Motor neuron (in vitro differentiated cells): ENCODE measurements at places on chromosomes 6 and 20.
A peak's percentile ranks its signal among the peaks of the same experiment; 100 is the strongest.

- no peak for ATAC-seq
Observed at GRCh38 chr6:145569140-145569539, 166.2 kb downstream of the EPM2A start.

GRCh38 chr6:32970413-32971241 lies 2.2 kb downstream of the BRD2 start:
- peak; percentile 3 for ATAC-seq

- no peak for ATAC-seq
Observed at GRCh38 chr20:33394718-33395117, 6.6 kb downstream of the CDK5RAP1 start.

DNA sequence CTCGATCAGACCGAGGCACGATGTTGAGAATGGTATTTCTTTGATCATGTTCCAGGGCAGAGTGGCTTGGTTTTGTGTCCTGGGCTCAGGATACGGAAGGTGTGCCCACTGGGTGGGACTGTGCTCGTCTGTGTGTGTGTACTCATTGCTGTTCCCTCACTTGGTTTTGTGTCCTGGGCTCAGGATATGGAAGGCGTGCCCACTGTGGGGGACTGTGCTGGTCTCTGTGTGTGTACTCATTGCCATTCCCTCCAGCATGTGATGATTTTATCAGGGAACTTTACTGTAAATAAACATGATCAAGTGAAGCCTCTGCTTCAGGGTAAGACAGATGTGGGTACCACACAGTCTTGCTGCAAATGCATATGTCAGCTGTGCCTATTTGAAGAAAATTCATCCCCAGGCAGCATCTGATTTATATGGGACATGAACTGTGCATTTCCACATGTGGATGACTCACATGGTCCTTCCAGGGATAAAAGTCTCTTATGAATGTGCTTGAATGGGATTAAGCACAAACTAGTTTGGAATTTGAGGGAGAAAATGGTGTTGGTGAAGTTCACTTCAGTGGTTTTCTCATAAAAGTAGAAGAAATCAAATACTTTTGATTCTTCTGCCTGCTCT lies 274.3 kb downstream of the QKI start:
- peak; percentile 96 for ATAC-seq

DNA sequence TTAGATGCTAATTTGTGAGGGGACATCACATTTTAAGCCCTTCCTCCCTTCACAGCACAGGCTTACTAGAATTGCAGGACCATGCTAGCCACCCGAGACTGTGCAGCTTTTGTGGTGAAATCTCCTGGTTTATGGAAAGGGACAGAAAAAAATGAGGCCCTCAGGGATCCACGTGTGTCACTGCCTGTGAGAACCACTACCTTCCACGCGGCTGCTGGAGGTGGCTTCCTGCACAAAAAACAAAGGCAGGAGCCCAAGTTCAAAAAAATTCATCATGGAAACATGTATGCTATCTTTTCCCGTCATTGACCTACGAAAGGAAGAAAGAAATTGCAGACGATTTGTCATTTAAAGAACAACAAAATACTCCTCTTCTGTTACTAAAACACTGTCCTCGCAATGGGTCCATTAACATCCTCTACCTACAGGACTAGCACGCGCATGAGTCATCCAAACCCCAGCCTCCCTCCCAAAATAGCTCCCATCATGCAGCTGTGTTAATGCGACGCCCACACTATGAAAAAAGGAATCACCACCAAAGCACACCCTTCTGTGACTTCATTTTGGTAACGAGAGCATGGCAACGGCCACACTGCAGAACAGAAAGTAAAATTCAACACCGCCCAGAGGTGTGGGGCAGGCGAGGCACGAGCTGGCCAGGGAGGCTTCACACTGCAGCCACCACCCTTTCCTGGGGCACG lies 45.7 kb downstream of the RAMACL start:
- ATAC-seq = peak; percentile 61

GRCh38 chr20:4881006-4881730 lies 120.1 kb downstream of the SLC23A2 start:
- ATAC-seq = no peak

GRCh38 chr6:19866985-19867627 lies 29.9 kb downstream of the ID4 start:
- ATAC-seq = no peak

- no peak for ATAC-seq
Observed at GRCh38 chr20:8764344-8764962, 304.4 kb upstream of the PLCB4 start.

- no peak for ATAC-seq
Observed at GRCh38 chr6:9204171-9204570, 768.8 kb upstream of the SLC35B3 start.

DNA sequence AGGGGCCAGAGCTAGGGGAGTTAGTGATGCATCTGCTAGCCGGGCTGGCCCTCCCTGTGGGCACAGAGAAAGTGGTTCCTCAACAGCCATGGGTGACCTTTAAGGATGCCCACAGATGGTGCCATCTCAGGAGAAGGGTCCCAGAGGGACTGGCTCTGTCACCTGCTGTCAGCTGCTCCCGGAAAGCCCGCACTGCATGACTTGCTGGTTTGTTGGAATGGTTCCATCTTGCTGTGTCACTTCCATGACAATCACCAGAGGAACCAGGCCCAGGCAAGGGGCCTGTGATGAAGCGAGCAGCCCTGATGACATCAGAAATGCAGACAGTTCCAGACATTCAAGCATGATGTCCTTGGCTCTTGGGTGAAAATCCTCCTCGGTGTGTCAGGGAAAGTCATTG lies 125.2 kb downstream of the PHACTR3 start:
- ATAC-seq = peak; percentile 88
